ENCODE measurements at places on chromosomes 6 and 20. TPM values are rescaled to one million over a fixed set of nuclear protein-coding genes. Genes with fewer than 3 reads are reported as not detected.

- DNase-seq: no peak
Observed at GRCh38 chr6:111724039-111724438, 118.4 kb upstream of the TRAF3IP2 start.

DNA sequence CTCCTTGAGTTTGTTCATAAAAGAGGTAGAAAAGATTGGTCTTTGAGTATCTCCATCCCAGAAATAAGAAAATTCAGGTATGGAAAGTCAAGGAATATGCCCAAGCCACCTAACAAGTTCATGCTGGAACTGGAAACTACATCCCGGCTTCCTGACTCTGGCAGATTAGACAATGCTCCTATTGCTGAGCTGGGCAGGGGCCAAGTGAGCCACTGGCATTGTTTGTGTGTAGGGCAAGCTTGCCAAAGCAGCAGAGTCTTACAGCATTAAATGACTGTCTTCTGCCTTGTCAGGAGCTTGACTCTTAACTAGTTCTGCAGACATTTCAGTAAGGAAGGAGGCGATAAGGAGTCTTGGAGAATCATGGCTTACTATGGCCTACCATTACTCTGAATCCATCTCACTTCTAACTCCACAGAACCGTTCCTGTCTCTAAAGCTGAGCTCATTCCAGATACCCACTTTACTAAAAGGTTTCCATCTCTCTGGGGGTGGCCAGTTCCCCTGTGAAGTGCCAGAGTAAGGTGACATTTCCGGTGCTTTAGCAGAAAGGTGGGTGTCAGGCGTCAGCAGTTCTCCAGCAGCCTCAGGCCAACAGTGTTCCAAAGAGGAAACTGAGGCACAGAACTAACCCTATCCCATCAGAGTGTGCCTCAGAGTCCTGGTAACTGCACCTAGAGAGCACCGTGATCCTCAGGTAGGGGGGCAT, 30.1 kb downstream of the PRDM1 start:
- DNase-seq: no peak

- DNase-seq: no peak
Observed at GRCh38 chr20:63587256-63587655, 13.2 kb upstream of the HELZ2 start.

- DNase-seq: no peak
Observed at GRCh38 chr6:150654608-150655007, 54.9 kb downstream of the PLEKHG1 start.

Gene F13A1
- polyA plus RNA-seq: 31.9 TPM

DNA sequence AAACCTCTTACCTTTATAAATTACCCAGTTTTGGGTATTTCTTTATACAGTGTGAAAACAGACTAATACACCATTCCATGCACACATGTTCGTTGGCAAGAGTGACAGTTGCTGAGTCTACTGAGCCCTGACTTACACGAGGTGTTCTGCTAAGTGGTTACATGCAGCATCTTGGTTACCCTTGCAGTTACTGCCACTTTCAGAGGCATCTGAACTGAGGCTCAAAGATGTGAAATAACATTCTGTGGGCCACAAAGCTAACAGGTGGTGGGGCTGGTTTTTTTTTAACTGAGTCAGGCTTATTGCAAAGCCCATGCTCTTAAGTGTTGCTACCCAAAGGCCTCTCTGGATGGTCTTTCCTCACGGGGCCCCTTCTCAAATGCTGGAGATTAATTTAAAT, 54.4 kb upstream of the GTSF1L start:
- DNase-seq: no peak

GRCh38 chr6:17096096-17096495, 5.8 kb upstream of the STMND1 start:
- DNase-seq: no peak

DNA sequence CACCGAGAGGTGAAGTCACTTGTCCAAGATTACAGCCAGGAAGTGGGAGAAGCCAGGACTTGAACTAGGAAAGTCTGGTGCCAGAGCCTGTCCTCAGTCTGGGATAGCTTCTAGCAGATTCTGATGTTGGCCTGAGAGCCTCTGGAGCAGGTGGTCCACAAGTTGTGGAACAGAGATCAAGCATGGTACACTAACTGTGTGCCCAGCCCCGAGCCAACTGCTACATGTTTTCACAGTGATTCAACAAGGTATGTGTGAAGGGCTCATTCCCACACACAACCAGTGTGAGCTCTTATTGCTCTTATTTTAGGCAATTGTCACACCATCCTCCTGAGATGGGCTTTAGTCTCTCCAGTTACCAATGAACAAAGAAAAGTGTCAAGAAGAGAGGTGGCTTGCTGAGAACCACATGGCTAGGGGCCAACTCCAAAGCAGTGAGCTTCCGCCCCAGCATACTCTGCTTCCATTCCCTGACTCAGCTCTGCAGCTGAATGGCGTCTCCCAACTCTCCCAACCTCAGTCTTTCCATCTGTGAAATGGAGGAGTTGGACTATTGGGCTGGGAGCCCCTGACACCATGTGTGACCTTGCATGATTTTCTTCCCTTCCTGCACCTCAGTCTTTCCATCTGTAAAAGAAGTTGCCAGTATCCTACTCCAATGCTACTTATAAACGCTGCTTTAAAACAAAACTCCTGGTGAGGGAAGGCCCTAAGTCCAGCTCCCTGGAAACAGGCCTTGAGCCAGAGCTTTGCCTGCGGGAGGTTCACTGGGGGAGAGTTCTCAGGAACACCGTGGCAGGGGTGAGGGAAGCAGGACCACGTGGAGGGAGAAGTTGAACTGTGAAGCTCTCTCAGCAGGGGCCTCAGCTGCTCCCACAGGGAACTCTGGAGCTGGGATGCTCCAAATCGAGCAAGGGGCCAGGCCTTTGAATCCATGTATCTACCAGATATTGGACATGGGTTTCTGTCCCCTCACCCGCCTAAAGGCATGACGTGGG, 40.9 kb downstream of the CDH22 start:
- DNase-seq: no peak

DNA sequence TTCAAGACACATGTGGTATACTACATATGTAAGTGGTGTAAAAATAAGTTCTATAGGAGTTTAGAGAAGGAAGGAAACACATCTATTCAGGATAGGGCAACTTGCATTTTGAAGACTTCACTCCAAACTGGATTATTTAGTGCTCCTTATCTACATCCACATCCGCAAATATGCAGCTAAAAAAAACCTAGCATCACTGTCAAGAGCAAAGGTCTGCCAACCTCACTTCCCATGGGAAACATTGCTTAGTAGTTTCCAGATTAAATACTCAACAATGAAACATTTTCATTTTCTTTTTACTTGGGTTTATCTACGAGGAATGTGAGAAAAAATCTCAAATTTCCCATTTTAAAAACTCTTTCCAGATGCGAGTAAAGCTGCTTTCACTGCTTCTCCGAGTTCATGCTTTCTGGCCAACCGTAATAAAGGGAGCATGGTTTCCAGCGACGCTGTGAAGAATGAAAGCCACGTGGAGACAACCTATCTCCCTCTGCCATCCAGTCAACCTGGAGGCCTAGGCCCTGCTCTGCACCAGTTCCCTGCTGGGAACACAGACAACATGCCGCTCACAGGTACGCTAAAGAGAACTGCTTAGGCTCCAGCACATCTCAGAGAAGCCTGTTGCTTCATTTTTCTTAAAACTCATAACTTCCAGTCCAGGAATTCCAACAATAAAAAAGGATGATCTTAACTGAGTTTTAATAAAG, 48.2 kb downstream of the RFX6 start:
- no peak for DNase-seq

- peak; percentile 69 for DNase-seq
Observed at GRCh38 chr6:113642714-113643406, 214.3 kb upstream of the MARCKS start.

Gene PRR18
- polyA plus RNA-seq: 0.39 TPM

DNA sequence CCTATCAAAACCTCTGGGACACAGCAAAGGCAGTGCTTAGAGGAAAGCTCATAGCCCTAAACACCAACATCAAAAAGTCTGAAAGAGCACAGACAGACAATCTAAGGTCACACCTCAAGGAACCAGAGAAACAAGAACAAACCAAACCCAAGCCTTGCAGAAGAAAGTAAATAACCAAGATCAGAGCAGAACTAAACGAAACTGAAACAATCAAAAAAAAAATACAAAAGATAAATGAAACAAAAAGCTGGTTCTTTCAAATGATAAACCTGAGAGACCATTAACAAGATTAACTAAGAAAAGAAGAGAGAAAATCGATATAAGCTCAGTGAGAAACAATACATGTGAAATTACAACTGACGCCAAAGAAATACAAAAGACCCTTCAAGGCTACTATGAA, 34.8 kb upstream of the RUNX2 start:
- no peak for DNase-seq

GRCh38 chr6:73680289-73680918, 15.6 kb upstream of the CD109 start:
- no peak for DNase-seq

Gene TRIM15
- not detected for polyA plus RNA-seq

GRCh38 chr6:23608931-23609435, 517.0 kb upstream of the NRSN1 start:
- DNase-seq: no peak

DNA sequence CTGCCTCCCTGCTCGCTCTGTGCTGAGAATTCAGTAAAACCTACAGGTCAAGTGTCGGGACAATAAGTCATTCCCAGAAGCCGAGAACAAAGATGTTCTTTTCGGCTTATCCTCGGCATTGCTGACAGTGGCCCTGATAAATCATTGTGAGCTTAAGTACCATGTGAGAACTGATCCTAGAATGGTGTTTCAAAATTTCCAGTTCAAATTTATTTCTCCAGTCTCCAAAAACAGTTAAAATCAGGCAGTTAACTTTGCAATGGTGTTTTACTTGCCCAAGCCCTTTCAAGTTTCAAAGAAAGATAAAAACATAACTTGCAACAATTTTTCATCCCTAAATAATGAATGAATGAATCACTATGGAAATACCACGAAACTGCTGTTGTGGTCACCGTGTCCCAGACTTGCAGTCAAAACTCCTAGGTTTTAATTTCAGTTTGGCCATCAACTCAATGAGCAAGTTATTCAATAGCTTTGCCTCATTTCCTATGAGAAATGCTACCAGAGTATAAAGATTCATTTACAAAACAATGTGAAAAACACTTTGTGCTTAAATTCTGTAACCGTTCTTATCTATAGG, 4.3 kb downstream of the ATP5F1E start:
- no peak for DNase-seq

GRCh38 chr6:13702809-13703302, 8.8 kb downstream of the RANBP9 start:
- no peak for DNase-seq

Gene PNPLA1
- polyA plus RNA-seq: 0.15 TPM

DNA sequence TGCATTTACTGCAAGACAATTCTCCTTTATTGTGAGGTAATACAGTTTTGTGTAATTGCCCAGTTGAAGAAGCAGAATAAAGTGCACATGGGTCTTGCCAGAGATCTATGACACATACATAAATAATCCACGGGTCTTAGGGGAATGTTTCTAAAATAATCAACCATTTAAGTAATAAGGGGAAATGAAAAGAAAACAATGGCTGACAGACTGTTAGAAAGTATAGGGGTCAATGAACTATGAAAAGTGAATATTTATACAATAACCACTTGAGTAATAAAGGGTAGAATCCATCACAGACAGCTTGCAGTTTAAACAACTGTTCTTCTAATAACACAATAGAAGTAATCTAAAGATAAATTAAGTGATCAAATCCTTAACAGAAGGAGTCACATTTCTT, 477.2 kb downstream of the EYS start:
- DNase-seq: peak; percentile 4

DNA sequence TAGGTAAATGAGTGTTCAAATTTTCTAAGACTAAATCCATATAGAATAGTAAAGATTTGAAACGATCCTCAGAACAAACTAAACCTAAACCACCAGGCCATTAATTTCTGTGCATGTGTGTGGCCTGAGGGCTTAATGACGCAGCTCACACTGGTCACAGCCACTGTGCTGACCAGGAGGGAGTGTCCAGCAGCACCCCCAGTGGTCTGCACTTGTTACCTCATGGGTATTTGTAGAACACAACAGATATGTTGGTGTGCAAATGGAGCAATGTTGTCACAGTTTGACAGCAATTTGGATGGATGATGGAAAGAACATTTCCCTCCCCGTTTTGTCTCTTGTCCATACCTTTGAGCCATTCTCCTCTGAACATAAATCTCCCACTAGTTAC, 122.4 kb upstream of the EXOC2 start:
- no peak for DNase-seq

Gene HLA-DRA
- 68.4 TPM for polyA plus RNA-seq

Gene HLA-DOA
- polyA plus RNA-seq: 2.8 TPM

Gene FAM209A
- polyA plus RNA-seq: 0.48 TPM

GRCh38 chr6:137874204-137875057, 7.4 kb downstream of the TNFAIP3 start:
- no peak for DNase-seq

DNA sequence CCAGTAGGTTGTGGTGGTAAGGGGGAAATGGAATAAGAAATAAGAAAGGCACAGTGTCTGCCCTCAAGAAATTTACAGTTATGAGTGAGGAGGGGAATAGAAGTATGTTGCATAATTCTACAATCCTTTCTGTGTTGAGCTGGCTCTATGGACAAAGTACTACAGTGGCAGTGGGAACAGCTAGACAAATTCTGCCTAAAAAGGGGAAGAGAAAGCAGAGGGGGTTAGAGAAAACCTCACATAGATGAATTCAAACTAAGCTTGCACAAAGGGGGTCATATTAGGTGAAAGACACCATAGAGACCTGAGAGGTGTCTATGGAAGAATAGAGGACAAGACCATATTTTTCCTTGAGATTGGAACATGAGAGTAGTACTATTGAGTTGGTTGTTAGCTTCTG, 146.9 kb upstream of the VGLL2 start:
- no peak for DNase-seq

- no peak for DNase-seq
Observed at GRCh38 chr6:142938510-142938909, 6.5 kb downstream of the HIVEP2 start.

Gene ZSCAN23
- 21.4 TPM for polyA plus RNA-seq

All from right lung (tissue), 10 donors.